ENCODE measurements at places on chromosomes 11 and 22.
A peak's percentile ranks its signal among the peaks of the same experiment; 100 is the strongest.

DNA sequence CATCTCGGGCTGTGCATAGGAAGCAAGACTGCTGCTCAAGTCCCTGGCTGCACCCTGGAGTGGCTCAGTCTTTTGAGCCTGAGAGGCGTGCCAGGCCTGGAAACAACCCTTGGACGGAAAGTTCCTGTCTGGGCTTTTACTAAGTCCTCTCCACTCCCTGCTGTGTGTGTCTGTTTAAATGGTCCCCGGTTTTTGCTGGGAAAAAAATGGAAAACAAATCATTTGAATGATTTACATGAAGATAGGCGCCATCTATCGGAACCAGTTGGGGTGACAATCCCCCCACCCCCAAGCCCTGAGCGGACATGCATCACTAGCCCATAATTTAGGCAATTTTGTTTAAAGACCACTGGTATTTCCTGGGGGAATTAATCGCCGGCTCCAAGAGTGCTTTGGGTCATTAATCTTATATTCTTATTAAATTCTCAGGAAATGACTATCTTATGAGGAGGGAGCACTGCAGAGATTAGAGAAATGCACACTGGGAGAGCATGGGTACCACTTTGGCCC, 2.7 kb upstream of the GAB2 start:
- DNase-seq = peak; percentile 33

- DNase-seq = no peak
These were observed 54.8 kb downstream of the CHST1 start for GRCh38 chr11:45610627-45611026.

DNA sequence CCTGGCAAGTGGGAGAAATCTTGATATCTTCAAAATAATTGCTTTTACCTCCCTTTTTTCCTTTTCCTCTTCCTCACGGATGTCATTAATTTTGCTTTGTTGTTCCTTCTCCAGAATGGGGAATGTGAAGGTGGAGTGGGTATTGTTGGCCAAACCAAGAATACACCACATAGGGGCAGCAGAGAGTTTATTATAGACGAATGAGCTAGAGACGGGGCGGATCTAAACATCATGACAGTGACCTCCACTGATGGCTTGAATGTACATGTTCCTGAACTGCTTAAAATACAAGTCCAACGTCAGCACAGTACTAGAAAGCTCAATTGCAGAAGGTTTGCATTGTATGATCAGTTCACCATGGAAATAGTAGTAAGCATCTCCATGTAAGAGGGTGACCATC, 122.3 kb upstream of the SNX19 start:
- no peak for DNase-seq

- DNase-seq = no peak
These were observed 2.5 kb upstream of the POLD4 start for GRCh38 chr11:67355794-67356386.

DNA sequence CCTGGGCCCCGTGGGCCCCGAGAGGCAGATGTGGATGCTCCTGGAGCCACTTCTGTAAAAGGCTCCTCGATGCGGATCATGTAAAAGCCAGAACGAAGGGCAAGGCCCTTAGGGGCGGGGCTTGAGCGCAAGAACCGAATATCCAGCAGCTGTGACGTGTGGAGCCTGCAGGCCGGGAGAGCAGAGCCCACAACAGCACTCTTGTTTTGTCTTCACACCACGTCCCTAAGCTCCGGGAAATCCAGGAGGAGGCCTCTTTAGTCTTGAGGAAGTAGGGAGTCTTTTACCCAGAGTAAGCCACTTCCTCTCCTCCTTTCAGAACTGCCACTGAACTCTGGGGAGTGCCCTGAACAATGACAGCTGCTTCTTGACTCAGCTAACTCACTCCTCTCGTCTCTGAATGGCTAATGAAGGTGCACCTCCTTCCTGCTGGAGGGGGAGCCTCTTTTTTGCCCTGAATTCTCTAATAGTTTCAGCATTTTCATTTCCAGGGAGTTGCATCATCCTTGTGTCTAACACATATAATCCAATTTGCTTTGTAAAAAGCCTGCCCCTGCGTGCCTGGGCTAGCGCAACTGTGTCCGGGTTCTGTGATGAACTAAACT, 12.5 kb downstream of the L3MBTL2 start:
- DNase-seq = peak; percentile 67

DNA sequence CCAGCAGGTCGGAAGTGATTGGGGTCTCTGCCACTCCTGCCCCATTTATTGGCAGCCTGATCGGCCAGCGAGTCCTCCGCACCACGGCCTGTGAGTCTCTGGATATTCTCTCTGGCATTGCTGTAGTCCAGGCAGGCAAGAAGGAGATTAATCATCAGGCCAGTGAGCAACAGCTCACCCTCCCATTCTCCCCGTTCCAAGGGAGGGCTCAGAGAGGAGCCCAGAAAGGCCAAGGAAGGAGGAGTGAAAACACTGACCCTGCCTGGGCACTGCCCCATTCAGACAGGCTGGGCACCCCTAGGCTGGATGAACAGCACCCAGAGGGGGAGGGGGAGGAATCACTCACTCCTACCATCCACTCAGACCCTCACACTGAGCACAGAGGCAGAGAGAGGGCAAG, 3.1 kb downstream of the SAA2 start:
- no peak for DNase-seq

DNA sequence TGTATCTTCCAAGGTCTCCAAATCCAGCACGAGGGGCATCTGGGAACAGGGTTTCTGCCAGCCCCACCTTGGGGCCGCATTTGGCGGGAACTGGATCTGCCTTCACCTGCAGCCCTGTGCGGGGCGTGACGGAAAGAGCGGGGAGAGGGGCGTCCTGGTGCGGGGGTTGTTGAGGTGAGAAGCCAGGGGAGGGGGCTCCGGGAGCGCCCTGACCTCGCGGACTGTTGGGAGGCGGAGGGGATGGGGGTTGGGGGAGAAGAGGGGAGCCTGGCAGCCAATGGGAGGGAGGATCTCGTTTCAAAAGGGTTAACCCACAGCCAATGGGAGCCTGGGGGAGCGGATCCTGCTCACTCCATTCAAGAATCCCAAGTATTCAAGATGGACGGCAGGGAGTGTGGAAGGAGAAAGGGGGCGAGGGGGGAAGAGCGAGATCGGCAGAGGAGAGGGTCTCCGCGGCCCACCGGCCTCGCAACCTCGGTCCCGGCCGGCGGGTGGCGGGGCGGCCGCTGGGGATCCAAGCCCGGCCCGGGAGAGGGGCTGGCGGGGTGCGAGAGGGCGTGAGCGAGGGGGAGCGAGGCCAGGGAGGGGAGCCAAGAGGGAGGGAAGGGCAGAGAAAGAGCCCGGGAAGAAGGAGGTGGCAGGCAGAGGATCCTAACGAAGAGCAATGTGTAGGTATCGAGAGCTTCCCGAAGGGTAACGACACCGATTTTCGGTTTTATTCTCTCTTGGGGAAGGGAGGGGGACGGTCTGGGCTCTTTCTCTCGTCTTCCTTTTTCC, 11.5 kb downstream of the YPEL4 start:
- DNase-seq = no peak

GRCh38 chr11:68148071-68148805, 27.1 kb upstream of the CHKA start:
- DNase-seq = no peak

DNA sequence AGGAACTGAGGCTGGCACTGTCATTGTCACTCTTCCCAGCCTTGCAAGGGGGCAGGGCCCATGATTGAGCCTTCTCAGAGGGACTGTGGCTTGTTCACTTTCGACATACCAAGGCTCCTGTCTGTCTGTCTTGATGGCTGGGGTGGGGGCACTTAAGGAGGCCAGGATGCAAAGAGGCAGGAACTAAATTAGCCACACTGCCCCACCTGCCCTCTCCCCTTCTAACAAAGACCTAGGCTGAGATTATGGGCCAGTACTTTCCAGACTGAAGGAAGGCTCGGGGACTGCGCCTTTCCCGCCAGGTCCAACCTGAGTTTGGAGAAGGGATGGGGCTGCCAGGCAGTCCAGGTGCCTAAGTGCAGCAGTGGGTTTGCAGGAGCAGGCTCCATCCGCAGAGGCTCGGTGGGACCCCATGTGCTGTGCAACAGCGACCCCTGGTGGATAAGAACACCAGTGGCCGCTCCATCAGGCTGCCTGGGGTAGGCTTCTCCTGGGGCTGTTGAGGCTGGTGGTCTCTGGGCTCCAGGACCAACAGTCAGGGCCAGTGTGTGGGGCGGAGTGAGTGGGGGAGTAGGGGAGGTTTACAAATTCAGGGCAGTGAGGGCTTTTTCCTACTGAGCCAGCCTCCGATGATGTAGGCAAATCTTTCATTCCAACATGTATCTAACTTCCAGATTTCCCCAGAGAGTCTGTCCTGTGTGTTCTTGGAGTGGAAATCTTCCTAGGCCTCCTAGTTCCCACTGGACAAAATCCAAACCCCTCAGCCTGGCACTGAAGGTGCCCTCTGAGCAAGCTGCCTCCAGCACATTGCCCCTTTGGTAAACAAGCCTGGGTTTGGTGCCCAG, 93.9 kb downstream of the INSC start:
- DNase-seq = peak; percentile 64

DNA sequence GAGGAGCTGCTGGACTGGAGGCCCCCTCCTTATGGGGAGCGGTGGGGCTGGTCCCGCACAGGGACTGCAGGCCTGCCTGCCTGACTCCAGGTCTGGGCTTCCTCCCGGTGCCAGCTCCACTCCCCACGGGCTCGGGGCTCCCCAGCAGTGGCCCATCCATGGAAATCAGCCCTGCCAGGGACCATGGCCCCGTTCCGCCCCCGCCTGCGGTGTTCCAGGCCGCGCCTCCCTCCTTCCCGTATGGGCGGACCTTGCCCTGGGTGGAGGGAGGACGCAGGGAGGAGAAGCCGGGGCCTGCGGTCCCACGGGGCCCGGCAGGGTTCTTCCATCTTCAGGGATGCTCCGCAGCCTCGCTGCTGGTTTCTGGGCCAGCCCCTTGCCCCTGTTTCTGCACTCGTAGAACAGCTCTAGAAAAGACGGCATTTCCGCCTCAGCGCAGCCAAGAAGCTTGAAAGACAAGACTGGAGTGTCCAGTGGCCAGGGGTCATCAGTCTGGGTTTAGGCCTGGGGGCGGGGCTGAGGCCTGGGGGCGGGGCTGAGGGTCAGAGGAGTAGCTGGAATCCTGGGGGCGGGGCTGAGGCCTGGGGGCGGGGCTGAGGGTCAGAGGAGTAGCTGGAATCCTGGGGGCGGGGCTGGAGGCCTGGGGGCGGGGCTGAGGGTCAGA, 1330.6 kb downstream of the BRD1 start:
- no peak for DNase-seq

GRCh38 chr11:86440843-86441242, 66.2 kb downstream of the CCDC81 start:
- DNase-seq = no peak

GRCh38 chr11:87597725-87598124, 560.0 kb downstream of the TMEM135 start:
- no peak for DNase-seq

DNA sequence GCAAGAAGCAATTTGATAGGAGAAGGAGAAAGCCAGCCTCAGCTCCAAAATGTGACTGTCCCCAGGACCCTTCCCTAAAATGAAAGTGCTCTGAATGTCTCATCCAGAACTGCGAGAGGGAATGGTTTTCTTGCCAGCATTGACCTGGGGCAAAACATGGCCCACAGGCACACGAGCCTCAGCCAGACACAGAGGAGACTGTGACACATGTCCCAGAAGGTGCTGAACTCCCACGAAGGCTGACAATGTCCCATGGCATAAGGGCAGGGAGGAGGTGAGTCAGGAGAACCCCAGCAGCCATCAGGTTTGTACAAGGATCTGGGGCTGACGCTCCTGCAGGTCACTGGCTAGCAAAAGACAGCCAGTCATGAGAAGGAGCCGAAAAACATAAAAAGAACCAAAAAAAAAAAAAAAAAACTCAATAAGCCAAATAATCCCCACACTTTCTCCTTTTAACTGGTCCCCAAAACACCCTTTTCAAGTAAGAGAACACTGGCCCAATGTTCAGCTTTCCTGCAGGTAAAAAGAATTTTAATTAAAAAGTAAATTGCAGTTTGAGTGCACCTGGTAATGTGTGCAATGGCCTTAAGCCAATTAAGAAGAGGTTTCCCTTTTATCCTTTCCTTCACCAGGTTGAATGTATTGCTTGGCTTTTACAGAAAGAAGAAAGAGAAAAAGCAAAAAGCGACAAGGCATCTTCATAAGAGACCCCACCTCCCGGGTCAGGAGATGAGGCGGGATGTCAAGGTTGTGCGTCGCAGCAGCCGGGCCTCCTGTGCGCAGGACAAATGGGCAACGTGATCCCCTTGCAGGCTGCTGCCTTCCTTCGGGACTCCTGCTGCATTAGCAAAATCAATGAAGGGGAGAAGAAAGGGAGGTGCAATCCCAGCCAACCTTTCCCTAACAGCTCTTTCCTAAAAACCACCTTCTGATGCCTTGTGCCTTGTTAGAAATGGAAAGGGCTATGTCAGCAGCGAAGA, 43.6 kb downstream of the GALNT18 start:
- no peak for DNase-seq

GRCh38 chr22:40107851-40108378, 69.8 kb upstream of the TNRC6B start:
- no peak for DNase-seq

- DNase-seq = peak; percentile 33
These were observed 110.4 kb downstream of the RRAS2 start for GRCh38 chr11:14248580-14248981.

GRCh38 chr11:10923882-10924281, 66.0 kb upstream of the ZBED5 start:
- no peak for DNase-seq

- no peak for DNase-seq
These were observed 40.9 kb downstream of the PANX1 start for GRCh38 chr11:94169516-94169915.

- DNase-seq = peak; percentile 33
These were observed 20.9 kb downstream of the TSKU start for GRCh38 chr11:76803811-76804600.

- no peak for DNase-seq
These were observed 87.4 kb upstream of the LRRC55 start for GRCh38 chr11:57094181-57094935.

DNA sequence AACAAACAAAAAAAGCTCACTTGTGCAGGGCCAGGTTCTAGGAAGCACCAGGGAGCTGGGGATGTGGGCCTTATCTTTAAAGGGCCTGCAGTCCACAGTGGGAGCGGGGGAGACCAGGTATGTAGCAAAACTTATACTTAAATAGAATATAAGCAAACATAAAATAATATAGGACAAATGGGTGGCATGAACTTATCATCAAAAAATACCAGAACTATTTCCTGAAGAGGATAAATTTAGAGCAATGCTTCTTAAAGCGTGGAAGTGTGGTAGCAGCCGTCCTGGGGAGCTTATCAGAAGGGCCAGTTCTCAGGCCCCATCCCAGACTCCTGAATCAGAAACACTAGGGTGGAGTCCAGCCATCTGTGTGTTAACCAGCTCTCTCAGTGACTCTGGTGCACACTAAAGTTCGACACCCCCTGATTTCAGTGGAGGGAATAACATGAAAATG, 9.3 kb downstream of the VPS26B start:
- no peak for DNase-seq

- DNase-seq = no peak
These were observed 50.7 kb downstream of the PAMR1 start for GRCh38 chr11:35474688-35475087.

- no peak for DNase-seq
These were observed 199.3 kb downstream of the PGR start for GRCh38 chr11:100930185-100930778.

- DNase-seq = no peak
These were observed 2.6 kb upstream of the MS4A10 start for GRCh38 chr11:60782393-60783140.

GRCh38 chr11:19595840-19596751, 116.5 kb upstream of the NAV2 start:
- no peak for DNase-seq

- no peak for DNase-seq
These were observed 5.1 kb downstream of the CARS1 start for GRCh38 chr11:3052109-3052479.
